ENCODE measurements at places on chromosomes 4 and X. TPM values are rescaled to one million over a fixed set of nuclear protein-coding genes. Genes with fewer than 3 reads are reported as not detected.

AGTR2 gene
- total RNA-seq: not detected

DNA sequence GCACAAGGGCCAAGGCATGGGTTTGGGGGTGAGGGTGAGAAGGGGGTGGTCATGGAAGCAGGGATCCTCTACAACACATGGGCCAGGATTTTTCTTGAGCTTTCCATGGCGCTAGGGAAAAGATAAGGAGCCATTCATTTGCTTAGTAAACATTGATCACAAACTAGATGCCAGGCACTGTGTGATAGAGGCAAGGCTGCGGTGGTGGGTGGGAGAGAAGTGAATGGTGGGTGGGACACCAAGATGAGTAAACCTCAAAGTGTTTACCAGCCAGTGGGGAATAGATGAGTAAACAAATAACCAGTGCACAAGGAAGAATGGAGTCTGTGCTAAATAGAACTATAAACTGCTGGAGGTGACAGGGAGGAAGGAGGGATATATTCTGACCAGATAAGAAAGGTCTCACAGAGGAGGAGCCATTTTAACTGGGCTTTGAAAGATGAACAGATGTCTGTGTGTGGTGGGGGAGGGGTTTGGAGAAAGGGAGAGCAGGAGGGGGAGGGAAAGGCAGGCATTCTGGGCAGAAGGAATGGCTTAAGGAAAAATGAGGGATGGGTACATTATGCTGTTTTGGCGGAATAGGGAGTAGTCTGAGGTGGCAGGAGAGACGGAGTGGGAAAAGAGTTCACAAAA, 48.0 kb upstream of the LAS1L start:
- no peaks in the 10 kb centered on the region for H3K27me3 ChIP-seq
- no peaks in the 10 kb centered on the region for H3K36me3 ChIP-seq
- peak; percentile 43 for DNase-seq
- H3K27ac ChIP-seq: peak overlapping the region; percentile 62
- H3K4me1 ChIP-seq: peaks cover 10% of the 10 kb centered on the region

SNCA gene
- total RNA-seq: 2.4 TPM

GRCh38 chr4:176034936-176035335, 30.7 kb upstream of the WDR17 start:
- H3K4me3 ChIP-seq: no peak overlapping the region
- H3K27me3 ChIP-seq: no peaks in the 10 kb centered on the region
- H3K4me1 ChIP-seq: no peaks in the 10 kb centered on the region
- H3K27ac ChIP-seq: no peak overlapping the region

MAGED4 gene
- total RNA-seq: not detected

DNA sequence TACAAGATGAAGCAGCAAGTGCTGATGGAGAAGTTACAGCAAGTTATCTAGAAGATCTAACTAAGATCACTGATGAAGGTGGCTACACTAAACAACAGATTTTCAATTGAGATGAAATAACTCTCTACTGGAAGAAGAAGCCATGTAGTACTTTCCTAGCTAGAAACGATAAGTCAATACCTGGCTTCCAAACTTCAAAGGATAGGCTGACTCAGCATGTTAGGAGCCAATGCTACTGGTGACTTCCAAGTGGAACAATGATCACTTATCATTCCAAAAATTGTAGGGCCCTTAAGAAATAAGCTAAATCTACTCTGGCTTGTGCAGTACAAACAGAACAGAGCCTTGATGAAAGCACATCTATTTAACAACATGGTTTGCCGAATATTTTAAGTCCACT, 55.0 kb downstream of the FBXW7 start:
- H3K27me3 ChIP-seq: no peaks in the 10 kb centered on the region
- H3K4me3 ChIP-seq: no peak overlapping the region
- no peak for DNase-seq
- no peaks in the 10 kb centered on the region for H3K36me3 ChIP-seq

DNA sequence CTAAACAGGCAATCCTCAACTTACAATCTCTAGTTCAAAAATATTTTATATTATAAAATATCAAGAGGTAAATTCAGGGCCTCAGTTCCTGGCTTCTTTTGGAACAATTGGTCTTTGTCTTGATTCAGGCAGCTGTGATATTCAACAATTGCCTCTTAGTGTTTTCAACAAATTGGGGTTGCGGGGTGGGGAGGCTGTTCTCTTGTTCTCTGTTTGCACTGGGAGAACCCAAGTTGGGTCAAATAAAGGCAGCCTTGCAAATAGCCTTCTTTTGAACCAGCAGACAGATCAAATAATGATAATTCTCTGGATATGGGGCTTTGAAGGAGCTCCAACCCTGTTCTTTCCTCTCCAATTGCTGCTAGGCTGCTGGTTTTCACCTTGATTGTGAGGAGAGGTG, 142.5 kb downstream of the COL4A5 start:
- H3K36me3 ChIP-seq: no peaks in the 10 kb centered on the region
- H3K4me3 ChIP-seq: no peak overlapping the region
- DNase-seq: no peak

GRCh38 chrX:34503119-34503518, 154.0 kb downstream of the TMEM47 start:
- no peaks in the 10 kb centered on the region for H3K4me1 ChIP-seq
- H3K27me3 ChIP-seq: no peaks in the 10 kb centered on the region
- no peak overlapping the region for H3K27ac ChIP-seq
- H3K36me3 ChIP-seq: no peaks in the 10 kb centered on the region

GRCh38 chrX:13669246-13669737, 16.4 kb downstream of the TCEANC start:
- peak overlapping the region; percentile 18 for H3K4me3 ChIP-seq
- peak; percentile 49 for DNase-seq
- no peaks in the 10 kb centered on the region for H3K4me1 ChIP-seq
- no peaks in the 10 kb centered on the region for H3K36me3 ChIP-seq

BEND2 gene
- total RNA-seq: not detected

GRCh38 chrX:86047936-86048280, 550 bp upstream of the CHM start:
- no peaks in the 10 kb centered on the region for H3K36me3 ChIP-seq
- H3K4me3 ChIP-seq: peak overlapping the region; percentile 47
- H3K27ac ChIP-seq: peak overlapping the region; percentile 87
- DNase-seq: no peak
- H3K27me3 ChIP-seq: no peaks in the 10 kb centered on the region
- no peaks in the 10 kb centered on the region for H3K4me1 ChIP-seq

- no peak overlapping the region for H3K4me3 ChIP-seq
- no peak for DNase-seq
- no peaks in the 10 kb centered on the region for H3K27me3 ChIP-seq
Observed at GRCh38 chr4:144695721-144696120, 49.8 kb downstream of the HHIP start.

GRCh38 chr4:118823471-118823870, 12.5 kb downstream of the SEC24D start:
- H3K4me1 ChIP-seq: peaks cover 9% of the 10 kb centered on the region
- no peak overlapping the region for H3K27ac ChIP-seq

BST1 gene
- total RNA-seq: not detected

DNA sequence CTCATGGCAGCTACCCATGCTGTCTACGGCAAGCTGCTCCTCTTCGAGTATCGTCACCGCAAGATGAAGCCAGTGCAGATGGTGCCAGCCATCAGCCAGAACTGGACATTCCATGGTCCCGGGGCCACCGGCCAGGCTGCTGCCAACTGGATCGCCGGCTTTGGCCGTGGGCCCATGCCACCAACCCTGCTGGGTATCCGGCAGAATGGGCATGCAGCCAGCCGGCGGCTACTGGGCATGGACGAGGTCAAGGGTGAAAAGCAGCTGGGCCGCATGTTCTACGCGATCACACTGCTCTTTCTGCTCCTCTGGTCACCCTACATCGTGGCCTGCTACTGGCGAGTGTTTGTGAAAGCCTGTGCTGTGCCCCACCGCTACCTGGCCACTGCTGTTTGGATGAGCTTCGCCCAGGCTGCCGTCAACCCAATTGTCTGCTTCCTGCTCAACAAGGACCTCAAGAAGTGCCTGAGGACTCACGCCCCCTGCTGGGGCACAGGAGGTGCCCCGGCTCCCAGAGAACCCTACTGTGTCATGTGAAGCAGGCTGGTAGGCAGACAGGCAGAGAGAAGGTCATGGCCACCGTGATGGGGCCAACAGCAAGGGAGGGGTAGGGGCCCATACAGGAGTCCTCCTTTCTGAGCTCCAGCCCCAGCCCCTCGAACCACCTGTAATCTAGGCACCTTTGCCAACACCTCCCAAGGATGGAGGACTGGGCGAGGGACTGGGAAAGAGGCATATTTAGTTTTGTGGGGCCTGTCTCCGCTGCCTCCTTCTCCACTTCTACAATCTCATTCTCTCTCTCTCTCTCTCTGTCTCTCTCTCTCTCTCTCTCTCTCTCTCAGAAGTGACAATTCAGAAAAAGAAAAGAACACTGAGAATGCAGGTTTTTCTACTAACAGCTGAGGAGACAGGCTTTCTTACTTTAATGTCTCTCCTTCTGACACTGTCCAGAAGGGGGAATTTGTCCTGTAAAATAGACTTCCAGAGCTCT, 4.7 kb upstream of the TSPYL2 start:
- H3K36me3 ChIP-seq: no peaks in the 10 kb centered on the region
- H3K4me1 ChIP-seq: no peaks in the 10 kb centered on the region
- no peak overlapping the region for H3K4me3 ChIP-seq
- no peak overlapping the region for H3K27ac ChIP-seq
- no peak for DNase-seq

DNA sequence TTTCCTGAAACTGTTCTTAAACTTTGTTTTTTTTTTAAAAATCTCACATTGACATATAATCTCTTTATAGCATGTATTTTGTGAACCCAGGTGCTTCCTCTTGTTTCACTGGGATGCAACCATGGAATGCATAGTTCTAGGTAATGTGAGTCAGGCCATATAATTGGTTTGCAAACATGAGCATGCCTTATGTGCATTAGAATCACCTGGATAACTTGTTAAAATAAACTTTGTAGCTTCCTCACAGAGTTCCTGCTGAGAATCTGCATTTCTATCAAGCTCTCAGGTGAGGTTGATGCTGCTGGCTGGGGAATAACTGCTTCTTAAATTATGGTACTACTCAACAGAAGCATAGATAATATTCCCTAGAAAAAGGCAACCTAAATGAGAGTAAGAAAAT, 940.3 kb upstream of the LCORL start:
- no peak overlapping the region for H3K4me3 ChIP-seq
- no peaks in the 10 kb centered on the region for H3K36me3 ChIP-seq
- no peak for DNase-seq
- H3K27ac ChIP-seq: no peak overlapping the region

- no peak for DNase-seq
- no peaks in the 10 kb centered on the region for H3K27me3 ChIP-seq
- no peaks in the 10 kb centered on the region for H3K4me1 ChIP-seq
- H3K36me3 ChIP-seq: no peaks in the 10 kb centered on the region
- no peak overlapping the region for H3K27ac ChIP-seq
Observed at GRCh38 chr4:163467082-163467770, 6.3 kb downstream of the TKTL2 start.

GPR143 gene
- not detected for total RNA-seq

GRCh38 chrX:23841847-23842522, 59.0 kb downstream of the SAT1 start:
- no peaks in the 10 kb centered on the region for H3K27me3 ChIP-seq
- no peak for DNase-seq
- H3K4me3 ChIP-seq: no peak overlapping the region
- no peak overlapping the region for H3K27ac ChIP-seq
- no peaks in the 10 kb centered on the region for H3K36me3 ChIP-seq

- DNase-seq: no peak
- H3K36me3 ChIP-seq: no peaks in the 10 kb centered on the region
- H3K4me1 ChIP-seq: no peaks in the 10 kb centered on the region
- H3K27ac ChIP-seq: no peak overlapping the region
Observed at GRCh38 chrX:36684053-36684452, 324.1 kb upstream of the FAM47C start.

- no peak overlapping the region for H3K27ac ChIP-seq
- no peaks in the 10 kb centered on the region for H3K4me1 ChIP-seq
- no peaks in the 10 kb centered on the region for H3K27me3 ChIP-seq
- no peak for DNase-seq
- no peak overlapping the region for H3K4me3 ChIP-seq
Observed at GRCh38 chrX:43469391-43470054, 186.6 kb upstream of the MAOA start.

DNA sequence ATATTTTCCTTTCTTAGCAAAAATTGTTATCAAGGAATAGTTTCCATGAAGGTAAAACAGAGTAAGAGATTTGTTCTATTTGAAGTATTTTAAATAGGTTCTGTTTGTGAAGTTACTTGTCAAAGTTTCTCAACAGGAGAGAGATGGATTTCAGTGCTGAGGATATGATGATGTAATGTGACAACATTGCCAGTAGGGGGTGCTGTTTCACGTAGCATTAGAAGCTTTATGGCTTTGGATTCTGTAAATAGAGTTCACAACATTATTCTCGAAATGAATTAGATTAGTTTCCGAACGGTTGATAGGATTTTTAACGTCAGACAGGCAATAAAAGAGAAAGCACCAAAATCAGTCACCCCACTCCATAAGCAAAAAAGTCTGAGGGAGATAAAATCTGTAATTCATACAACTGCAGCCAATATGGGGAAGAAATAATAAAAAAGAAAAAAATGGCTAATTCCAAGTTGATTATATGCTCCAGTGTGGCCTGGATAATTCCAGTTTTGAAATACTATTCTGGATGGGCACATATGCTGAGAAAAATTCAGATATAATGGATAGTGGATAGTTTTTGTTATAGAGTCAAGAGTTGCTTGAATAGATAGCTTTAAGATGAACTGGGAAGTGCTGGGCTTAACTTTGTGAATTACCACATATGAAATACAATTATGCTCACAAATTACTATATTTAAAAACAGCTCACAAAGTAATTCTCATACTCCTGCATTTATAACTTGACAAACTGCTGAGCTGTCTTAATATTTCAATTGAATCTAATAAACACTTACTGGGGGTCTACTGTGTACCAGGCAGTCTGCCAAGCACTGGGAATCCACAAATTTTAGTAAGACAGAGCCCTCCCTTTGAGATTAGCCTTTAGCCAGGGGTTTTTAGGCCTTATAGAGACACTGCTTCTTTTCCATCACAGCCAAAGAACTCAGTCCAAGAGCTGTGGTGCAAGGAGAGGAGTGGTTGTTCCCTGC, 109.1 kb downstream of the GPAT3 start:
- DNase-seq: peak; percentile 61
- no peak overlapping the region for H3K4me3 ChIP-seq
- no peaks in the 10 kb centered on the region for H3K4me1 ChIP-seq
- H3K27me3 ChIP-seq: no peaks in the 10 kb centered on the region
- H3K36me3 ChIP-seq: no peaks in the 10 kb centered on the region
